ENCODE measurements at places on chromosomes 2 and 18.
A peak's percentile ranks its signal among the peaks of the same experiment; 100 is the strongest.

DNA sequence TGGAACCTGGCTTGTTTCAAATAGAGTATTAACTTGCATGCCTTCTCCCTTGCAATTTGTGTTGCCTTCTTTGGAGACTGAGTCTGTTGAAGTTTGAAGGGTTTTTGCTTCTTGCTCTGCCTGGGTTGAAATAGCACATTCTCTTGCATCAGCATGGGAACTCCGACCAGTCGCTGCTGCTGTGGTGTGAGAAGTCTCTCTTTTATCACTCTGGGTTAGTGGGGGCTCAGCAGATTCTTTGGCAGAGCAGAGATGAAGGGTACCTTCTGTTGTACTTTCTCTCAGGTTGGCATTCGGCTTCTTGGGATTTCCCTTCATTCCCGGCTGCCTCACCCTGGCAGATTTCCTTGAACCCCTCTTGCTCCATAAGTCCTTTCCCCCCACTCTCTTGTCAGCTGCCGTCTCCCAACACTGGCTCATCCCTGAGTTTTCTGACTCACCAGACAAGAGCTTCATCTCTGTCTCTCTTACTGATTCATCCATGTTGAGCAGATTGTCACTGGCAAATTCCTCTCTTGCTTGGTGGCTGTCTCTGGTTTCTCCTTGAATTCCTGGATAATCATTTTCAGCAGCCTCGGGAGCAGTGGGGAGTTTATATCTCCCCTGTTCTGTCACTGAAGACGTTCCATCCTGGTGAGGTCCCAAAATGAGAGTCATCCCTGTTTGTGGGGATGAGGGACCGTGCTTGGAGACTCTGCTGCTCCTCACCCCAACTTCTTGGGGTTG is 49.9 kb downstream of the ALPK2 start:
- DNase-seq, result no peak

GRCh38 chr2:20530520-20530919 is 83.6 kb downstream of the RHOB start:
- no peak for DNase-seq

DNA sequence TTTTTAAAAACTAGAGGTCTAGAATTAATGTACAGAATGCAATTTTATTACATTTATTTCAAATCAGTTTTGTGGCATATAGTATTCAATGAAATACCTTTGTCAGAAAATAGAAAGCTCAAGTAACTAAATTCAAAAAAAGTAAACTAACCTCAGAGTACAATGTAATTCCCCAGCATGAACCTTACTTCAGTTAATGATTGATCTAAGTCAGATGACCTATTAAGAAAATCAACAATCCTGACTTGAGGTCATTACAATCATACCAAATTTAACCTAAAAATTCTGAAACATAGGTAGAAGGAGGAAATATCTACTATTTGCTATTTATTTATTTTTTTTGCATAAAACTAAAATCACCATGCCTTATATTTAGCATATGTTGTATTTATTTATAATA is 142.9 kb downstream of the CCDC102B start:
- no peak for DNase-seq

DNA sequence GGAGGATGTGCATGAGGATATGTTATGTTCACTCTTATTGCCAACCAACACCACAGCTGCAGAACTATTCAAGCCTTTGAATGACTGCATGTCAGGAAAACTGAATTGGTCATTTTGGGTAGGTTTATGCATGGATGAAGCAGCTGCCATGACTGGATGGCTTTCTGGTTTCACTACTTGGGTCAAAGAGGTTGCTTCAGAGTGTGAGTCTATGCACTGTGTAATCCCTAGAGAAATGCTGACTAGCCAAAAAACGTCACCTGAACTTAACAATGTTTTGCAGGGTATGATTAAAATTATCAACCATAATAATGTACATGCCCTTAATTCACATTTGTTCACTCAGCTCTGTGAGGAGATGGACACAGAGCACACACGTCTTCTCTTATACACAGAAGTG is 206.7 kb upstream of the RBBP8 start:
- no peak for DNase-seq

GRCh38 chr2:234752966-234753365 is 198.9 kb upstream of the SH3BP4 start:
- no peak for DNase-seq

DNA sequence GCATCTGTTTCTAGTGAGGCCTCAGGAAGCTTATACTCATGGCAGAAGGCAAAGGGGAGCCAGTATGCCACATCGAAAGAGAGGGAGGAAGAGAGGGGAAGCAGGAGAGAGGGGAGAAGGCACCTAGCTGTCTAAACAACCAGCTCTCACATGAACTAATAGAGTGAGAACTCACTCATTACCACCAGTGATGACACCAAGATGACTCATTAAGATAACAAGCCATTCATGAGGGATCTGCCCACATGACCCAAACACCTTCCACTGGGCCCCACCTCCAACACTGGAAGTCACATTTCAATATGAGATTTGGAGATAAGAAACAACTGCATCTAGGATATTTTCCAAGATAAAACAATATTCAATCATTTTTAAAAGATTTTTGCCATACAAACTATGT is 753.9 kb upstream of the ZEB2 start:
- DNase-seq, result no peak

GRCh38 chr2:105919826-105920225 is 175.1 kb downstream of the NCK2 start:
- DNase-seq, result peak; percentile 26

DNA sequence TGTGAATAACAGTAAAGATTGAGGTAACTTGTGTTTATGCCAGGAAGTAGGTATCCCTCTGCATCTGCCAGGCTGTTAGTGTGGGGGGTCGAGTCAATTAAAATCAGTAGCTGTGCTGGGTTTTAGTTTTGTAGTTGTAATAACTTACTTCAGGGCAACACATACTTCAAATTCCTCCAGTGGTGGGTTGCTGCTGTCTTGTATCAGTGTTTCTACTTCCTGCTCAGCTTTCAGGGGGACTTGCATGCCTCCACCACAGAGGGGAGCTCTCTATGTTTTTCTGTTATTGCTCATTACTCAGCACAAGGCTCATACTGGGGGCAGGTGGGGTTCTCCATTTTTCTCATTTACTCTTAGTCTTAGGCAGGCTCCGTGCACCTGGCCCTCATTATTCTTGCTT is 136.8 kb downstream of the CAPN13 start:
- DNase-seq, result no peak

- DNase-seq, result no peak
Observed at GRCh38 chr2:43511199-43511598, 84.6 kb downstream of the THADA start.

DNA sequence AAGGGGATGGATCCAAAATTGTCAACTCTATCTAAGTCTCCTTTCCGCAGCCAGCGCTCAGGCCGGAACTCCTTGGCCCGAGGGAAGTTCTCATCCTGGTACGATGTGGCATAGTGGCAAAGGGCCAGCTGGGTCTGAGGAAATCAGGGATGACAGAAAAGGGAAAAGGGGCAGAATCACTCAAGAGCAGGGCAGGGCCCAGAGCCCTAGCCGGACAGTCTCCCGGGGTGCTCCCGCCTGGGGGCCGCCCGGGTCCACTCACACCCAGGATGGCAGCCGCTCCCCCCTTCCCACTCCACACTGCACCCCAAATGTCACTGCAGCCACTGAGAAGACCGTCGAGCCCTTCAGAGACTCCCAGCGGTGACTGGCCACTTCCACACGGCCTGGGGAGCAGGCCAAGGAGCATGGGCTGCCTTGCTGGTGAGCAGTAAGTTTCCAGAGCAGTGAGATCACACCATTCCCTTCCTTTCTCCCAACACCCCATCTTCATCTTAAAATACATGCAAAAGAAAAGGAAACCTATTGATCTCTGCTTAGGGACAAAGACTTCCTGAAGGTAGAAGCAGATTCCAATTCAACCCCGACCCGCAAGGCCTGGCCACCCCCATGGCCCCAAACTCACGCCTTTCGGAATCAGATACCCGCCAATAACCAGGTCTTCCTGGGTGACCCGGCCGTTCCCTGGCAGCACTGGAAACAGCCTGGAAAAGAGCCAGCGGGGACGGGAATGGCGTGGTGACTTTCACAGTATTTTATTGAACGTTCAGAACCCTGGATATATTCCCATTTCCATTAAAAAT is 26.7 kb downstream of the CYP27C1 start:
- DNase-seq, result no peak

GRCh38 chr2:173891315-173892037 is 73.7 kb downstream of the SP3 start:
- no peak for DNase-seq

- no peak for DNase-seq
Observed at GRCh38 chr2:7111626-7112025, 194.4 kb downstream of the RNF144A start.

- no peak for DNase-seq
Observed at GRCh38 chr2:171703574-171704347, 16.5 kb downstream of the DYNC1I2 start.

- no peak for DNase-seq
Observed at GRCh38 chr2:106839849-106840595, 45.9 kb downstream of the ST6GAL2 start.

- DNase-seq, result no peak
Observed at GRCh38 chr2:85148190-85148589, 15.0 kb downstream of the TCF7L1 start.

- DNase-seq, result no peak
Observed at GRCh38 chr18:56627991-56628390, 10.4 kb downstream of the TXNL1 start.

DNA sequence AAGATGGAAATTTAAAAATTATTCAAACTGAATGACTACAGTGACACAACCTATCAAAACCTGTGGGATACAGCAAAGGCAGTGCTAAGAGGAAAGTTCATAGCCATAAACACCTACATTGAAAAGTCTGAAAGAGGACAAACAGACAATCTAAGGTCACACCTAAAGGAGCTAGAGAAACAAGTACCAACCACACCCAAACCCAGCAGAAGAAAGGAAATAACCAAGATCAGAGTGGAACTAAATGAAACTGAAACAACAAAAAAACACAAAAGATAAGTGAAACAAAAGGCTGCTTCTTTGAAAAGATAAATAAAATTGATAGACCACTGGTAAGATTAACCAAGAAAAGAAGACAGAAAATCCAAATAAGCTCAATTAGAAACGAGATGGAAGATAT is 247.2 kb upstream of the ZNF804A start:
- DNase-seq, result no peak

GRCh38 chr18:79905993-79906392 is 45.5 kb downstream of the SLC66A2 start:
- no peak for DNase-seq

DNA sequence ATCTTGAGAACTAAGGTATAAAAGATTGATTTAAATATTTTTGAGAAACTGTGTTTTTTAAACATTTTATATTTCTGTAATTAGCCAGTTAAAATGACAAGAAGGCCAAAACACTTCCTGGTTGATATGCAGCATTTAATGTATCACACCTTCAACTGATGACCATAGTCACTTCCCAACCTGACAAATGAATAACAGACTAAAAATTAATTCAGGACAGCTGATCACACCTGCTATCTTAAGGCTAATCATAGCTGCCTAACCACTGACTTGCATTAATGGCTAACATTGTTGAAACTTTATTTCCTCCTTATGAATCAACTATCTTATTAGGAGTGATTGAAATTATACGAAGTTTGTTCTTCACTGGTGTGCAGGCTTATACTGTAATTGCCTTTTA is 125.8 kb upstream of the MSTN start:
- no peak for DNase-seq

GRCh38 chr2:234708717-234709116 is 211.8 kb upstream of the ARL4C start:
- no peak for DNase-seq

DNA sequence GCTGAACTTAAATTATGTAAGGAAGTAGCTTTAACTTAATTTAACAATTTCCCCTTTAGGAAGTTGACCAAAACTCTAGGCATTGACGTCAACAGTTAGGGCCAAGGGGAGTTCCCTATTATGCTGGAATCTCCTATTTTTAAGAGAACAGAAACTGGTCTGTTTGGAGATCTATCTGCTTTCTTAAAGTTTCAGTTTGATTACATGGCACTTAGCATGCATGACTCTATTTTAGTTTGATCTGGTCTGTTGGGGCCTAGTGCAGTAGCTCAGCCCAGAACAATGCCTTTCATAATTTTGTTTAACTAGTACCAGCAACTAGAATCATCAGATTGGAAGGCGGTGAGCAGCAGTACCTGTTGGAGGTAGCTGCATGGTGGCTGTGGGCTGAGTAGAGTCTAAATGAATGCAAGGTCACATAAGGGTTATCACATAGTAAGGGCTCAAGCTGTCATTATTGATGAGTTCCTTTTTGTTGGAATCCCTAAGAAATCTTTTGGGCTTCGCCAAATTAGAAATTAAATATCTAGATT is 60.5 kb upstream of the ZNG1B start:
- no peak for DNase-seq

Measured in activated naive CD8-positive, alpha-beta T cell treated with anti-CD3 and anti-CD28 coated beads for 36 hours (primary cell).